ENCODE measurements at places on chromosomes 13 and 19.

- no peak for DNase-seq
These were observed 42.8 kb downstream of the ATP11A start for GRCh38 chr13:112732679-112733078.

DNA sequence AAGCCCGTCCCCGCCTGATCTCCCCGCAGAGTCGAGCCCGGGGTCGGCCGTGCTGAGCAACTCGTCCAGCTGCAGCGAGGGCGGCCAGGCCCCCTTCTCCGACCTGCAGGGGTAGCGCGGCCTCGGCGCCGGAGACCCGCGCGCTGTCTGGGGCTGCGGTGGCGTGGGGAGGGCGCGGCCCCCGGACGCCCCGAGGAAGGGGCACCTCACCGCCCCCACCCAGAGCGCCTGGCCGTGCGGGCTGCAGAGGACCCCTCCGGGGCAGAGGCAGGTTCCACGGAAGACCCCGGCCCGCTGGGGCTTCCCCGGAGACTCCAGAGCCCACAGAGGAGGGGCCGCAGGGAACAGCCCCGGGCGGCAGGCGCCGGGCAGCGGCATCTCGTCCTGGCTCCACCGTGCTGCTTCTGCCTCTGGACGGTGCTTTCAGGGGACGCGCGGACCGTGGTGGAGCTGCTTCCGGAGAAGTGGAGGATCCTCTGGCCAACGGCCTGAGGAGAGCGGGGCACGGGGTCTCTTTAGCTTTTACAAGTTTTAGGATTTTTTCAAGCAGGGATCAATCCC lies 8.8 kb upstream of the F7 start:
- no peak for DNase-seq

DNA sequence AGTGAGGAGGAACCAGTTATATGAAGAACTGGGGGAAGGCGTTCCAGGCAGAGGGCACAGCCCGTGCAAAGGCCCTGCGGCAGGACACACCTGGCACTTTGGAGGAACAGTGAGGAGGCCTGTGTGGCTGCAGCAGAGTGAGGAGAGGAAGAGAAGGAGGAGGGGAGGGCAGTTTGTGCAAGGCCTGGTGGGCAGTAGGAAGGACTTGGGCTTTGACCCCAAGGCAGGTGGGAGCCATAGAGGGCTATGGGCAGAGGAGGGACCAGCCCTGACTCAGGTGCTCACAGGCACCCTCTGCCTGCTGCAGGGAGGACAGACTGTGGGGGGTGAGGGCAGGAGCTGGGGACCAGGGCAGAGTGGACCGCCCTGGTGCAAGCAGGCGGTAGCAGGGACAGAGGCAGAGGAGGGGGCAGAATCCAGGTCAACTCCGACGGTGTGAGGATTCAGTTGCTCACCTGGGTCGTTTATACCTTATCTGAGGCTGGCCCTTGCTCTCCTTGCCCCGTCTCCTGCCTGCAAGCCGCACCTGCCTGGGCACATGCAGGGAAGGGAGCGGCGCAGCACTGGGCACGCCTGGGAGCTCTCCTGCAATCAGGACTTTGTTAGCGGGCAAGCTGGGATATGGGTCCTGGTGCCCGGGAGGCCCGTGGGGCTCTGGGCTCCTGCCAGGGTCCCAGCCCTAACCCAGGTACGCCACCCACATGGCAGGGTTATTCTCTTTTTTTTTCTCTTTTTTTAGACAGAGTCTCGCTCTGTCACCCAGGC lies 34.8 kb downstream of the NFIC start:
- DNase-seq, result no peak

DNA sequence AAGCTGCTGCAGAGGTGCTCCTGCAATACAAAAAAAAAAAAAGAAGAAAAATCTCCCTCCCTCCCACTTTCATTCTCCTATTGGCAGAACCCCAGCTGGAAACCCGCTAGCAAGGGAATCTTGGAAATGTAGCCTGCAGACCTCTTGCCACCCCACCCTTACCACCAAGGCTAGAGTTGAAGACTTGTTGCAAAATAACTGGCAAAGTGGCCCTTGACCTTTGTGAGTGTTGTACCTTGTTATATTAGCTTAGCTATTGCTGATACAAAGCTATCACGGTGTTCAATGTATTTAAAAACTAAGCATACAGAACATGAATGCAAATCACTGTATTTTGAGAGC lies 57.5 kb upstream of the KCTD4 start:
- no peak for DNase-seq

GRCh38 chr13:23025864-23026608 lies 154.7 kb upstream of the SGCG start:
- no peak for DNase-seq

GRCh38 chr19:6797646-6798045 lies 25.1 kb downstream of the VAV1 start:
- DNase-seq, result no peak

DNA sequence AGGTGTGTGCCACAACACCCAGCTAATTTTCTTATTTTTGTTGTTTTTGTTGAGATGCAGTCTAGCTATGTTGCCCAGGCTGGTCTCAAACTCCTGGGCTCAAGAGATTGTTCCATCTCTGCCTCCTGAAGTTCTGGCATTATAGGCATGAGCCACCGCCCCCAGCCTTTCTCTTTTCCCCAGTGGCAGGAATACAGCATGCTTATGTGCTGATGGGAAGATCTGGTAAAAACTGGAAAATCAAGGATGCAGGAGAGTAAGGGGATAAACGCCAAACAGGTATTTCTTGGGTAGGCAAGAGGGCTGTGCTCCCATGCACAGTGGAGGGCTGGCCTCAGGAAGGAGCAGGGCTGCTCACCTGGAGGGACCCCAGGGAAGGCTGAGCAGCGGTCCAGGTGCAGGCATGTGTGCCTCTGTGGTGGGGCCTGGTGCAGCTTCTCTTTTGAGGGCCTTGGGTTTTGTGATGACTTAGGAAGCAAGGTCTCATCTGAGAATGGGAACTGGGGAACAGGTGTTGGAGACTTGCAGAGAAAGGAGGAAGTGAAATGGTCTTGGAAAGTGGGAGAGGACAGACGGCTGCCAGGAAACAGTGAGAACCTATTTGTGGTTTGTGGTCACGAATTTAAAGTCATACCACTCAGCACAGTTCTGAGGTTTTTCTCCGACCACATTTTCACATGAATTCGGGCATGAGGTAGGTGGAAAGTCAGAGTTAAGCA lies 106.5 kb downstream of the TEX26 start:
- no peak for DNase-seq

GRCh38 chr13:54965881-54966280 lies 1937.3 kb downstream of the OLFM4 start:
- no peak for DNase-seq

GRCh38 chr19:32674931-32675719 lies at the start of gene ANKRD27:
Gene ANKRD27 (minus strand): TSS chr19:32675180. CDS start chr19:32659015, 16,165 bp downstream.
- peak; percentile 71 for DNase-seq

- DNase-seq, result no peak
These were observed 1.4 kb upstream of the QTRT1 start for GRCh38 chr19:10699650-10700335.

GRCh38 chr13:37105251-37105714 lies at the start of gene CSNK1A1L:
Gene CSNK1A1L (minus strand): TSS chr13:37105664. CDS start chr13:37105256, 408 bp downstream.
- no peak for DNase-seq

DNA sequence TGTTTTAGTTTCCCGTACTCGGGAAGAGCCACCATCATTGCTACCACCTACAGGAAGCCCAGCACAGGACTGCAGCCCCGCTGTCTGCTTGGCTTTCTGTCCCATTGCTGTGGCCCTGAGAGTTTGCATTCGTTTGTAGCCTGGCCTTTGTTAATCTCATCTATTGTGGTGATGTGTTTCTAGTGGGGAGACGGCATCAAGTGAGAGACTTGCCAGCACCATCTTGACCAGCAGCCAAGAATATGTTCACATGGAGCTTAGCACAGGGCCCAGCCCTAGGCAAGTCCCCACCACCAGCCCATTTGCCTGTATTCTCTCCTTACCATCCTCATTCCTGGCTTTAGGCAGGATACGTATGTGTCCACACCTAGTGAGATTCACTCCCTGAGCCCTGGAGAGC lies 17.3 kb upstream of the OVOL3 start:
- no peak for DNase-seq

GRCh38 chr13:112133499-112134390 lies 66.8 kb downstream of the SOX1 start:
- no peak for DNase-seq

- DNase-seq, result no peak
These were observed 14.1 kb downstream of the TNFRSF19 start for GRCh38 chr13:23584275-23584674.

- no peak for DNase-seq
These were observed 1077.5 kb downstream of the PCDH9 start for GRCh38 chr13:66152596-66152995.

DNA sequence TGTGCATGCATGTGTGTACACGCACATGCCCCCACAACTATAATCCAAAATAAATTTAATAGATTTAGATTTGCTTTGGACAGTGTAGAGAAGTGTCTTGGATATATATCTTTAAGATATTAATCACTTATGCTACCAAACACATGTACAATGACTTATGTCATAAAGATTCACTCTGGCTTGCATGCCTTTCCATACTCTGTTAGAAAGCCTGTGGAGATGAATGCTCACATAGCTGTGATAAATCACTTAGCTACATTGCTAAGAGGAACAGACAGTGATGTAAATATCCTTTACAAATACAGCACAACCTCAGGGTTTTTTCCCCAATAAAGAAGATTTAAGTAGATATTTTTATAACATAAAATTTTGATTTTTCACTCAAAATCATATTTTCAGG lies 2484.8 kb upstream of the PCDH20 start:
- DNase-seq, result no peak

DNA sequence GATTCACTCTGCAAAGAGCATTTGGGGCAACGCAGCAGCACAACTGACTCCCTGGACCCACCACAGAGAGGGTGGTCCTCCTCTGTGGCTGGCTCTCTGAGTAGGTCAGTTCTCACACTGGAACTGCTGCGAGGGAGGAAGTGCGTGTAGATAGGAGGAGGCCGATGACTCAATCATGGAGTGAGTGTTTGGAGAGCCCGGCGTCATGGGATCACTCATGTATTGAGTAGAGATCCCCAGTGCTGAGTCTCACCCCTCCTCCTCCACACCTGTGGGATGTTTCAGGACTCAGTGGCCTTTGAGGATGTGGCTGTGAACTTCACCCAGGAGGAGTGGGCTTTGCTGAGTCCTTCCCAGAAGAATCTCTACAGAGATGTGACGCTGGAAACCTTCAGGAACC lies 8.9 kb downstream of the ZNF101 start:
- no peak for DNase-seq

DNA sequence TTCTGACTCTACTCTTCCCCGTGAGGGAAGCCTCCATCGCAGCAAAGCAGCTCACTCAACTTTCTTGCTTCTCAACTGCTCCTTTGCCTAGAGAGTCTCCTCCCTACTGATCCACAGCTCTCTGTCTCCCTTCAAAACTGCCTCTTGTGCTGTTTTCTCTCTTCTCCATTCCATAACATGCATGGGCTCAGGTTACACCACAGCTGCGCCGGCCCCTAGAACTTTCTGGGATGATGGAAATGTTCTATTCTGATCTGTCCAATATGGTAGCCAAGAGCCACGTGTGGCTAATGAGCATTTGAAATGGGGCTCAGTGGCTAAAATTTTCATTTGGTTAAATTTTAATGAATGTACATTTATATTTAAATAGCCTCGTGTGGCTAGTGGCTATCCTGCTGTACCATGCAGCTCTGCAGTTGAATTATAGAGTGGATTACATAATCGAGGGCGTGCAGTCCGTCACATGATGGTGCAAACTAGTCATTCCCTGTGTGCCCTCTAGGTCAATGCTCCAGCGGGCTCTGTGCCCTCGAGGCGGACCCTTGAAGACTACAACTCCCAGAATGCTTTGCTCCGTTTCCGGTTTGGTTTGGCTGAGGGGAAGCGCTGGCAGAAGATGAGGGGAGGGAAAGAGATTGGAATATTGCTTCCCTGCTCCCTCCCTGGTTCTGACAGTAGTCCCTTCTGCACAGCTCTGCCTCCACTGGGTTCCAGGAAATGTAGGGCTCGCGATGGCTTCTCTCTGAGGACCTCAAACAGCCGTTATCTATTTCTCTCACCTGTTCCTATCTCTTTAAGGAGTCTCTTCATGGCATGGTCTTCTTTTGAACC lies 109.8 kb downstream of the CACNA1A start:
- no peak for DNase-seq

DNA sequence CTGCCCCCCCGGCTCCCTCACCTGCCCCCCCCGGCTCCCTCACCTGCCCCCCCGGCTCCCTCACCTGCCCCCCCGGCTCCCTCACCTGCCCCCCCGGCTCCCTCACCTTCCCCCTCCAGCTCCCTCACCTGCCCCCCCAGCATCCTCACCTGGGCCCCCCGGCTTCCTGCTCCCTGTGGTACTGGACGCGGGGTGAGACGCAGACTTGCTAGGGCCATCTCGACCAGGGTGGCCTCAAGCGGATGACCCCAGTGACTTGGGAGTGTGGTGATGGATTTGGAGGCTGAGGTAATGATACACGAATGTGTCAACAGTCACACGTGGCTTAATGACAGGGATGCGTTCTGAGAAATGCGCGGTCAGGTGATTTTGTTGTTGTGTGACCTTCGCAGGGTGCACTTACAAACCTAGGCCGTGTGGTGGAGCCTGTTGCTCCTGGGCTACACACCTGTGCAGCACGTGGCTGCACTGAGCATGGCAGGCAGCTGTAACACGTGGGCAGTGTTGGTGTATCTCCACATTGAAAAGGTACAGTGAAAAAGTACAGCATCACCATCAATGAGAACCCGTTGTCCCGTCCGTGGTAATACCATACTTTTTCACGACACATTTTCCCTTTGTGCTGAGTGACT lies 197.8 kb downstream of the TEX29 start:
- DNase-seq, result no peak

GRCh38 chr13:36374063-36374462 lies 27.9 kb upstream of the SPART start:
- no peak for DNase-seq

DNA sequence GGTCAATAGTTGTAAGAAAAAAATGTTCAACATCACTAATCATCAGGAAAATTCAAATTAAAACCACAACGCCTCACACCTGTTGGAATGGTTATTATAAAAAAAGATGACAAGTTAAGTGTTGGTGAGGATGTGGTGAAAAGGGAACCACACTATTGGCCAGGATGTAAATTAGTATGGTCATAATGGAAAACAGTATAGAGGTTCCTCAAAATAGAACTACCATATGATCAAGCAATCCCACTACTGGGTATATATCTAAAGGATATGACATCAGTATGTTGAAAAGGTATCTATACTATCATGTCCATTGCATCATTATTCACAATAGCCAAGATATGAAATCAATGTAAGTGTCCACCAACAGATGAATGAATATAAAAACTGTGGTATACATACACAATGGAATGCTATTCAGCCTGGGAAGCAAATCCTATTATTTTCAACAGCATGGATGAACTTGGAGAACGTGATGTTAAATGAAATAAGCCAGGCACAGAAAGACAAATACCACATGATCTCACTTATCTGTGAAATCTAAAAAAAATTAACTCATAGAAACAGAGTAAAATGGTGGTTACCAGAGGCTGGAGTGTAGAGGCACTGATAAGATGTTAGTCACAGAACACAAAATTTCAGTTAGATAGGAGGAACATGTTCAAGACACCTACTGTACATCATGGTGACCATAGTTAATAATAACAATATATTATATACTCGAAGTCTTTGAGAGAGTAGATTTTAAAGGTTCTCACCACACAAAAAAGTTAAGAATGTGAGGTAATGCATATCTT lies 56.6 kb downstream of the TBC1D4 start:
- no peak for DNase-seq

Data from AG04449 (cell line).